ENCODE measurements at places on chromosomes 5 and 9. TPM values are rescaled to one million over a fixed set of nuclear protein-coding genes. Genes with fewer than 3 reads are reported as not detected.

- DNase-seq, result no peak
Measured at GRCh38 chr9:98973171-98973570, 29.5 kb downstream of the COL15A1 start.

DNA sequence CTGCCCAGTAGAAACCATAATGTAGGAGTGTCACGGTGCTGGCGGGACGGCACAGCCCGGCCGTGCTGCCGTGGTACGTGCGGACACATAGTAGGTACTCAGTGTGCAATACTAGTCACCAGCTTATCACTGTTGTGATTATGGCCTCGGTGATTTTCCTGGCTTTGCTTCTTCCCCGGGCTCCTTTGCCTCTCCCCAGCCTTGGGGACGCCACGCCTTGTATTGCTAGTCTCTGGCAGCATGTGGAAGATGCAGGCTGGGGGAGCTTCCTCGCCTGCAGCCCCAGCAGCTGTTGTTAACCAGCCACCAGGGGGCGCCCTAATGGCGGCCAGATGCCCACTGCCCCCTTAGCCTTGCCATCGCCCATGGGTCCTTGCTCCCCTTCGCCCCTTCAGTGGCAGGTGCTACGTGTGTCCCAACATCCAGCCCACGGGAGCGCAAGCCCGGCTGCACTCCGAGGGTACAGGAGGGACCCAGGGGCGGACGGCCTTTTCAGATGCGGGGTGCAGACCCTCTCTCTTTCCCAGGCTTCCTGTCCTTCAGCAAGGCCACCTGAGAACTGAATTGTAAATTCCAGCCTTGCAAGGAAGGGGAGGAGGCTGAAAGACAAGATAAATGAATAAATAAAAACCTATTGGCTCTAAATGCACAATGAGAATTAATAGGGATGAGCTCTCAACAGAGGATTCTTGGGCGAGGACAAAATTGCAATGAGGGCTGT, 8.0 kb downstream of the NTNG2 start:
- no peak for DNase-seq

OGN gene
- 9.4 TPM for total RNA-seq

GRCh38 chr9:118177241-118177640, 473.0 kb downstream of the TLR4 start:
- DNase-seq, result no peak

- no peak for DNase-seq
Measured at GRCh38 chr9:8668751-8669150, 869.2 kb upstream of the DMAC1 start.

GPR151 gene
- total RNA-seq, result not detected

- no peak for DNase-seq
Measured at GRCh38 chr5:115873392-115873791, 31.7 kb downstream of the AP3S1 start.

DNA sequence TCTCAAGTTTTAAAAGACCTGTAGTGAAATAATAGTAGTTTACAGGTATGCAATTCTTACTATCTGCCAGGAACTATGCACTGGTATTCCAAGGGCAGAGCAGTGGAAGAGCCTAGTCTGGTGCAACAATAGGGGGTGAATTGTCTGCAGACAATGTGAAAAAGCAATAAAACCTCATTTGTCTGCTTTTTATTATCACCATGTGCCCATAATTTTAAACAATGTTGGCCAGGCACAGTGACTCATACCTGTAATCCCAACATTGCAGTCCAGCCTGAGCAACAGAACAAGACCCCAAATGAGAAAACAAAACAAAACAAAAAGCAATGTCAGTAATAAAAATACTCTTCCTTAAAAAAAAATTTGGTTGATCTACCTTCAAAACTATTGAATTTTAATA, 12.2 kb upstream of the SLC44A1 start:
- DNase-seq, result no peak

DNA sequence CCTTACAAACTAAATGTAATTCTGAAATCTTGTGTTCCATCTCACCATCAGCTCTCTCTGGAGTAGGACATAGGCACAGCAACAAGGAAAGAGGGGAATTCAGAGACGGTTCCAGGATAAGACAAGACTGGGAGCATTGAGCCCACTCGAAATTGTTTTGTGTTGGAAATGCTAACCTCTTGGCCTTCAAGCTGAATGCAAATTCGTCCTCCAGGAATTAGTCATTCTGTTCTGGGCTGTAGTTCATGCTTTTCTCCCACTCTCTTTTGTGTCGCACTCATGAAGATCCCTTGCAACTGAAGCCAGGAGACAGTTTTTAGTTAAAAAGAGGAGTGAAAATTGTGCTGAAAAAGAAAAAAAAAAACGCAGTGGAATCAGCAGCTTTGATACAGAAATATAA, 121.7 kb upstream of the SEMA6A start:
- no peak for DNase-seq

IFNA2 gene
- total RNA-seq, result not detected

DNA sequence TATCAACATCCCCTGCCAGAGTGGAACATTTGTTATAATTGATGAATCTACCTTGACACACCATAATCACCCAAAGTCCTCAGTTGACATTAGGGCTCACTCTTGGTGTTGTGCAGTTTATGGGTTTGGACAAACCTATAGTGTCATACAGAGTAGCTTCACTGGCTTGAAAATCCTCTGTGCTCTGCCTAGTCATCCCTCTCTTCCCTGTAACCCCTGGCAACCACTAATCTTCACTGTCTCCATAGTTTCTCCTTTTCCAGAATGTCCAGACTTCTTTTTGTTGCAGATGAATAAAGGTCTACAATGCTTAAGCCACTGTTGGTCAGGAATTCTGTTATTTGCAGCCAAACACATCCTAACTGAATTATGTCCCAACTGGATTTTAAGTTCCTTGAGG, 22.5 kb upstream of the SUB1 start:
- no peak for DNase-seq

ZDHHC11B gene
- total RNA-seq, result 6.9 TPM

Data from mesenteric fat pad (tissue), 1 donor.